ENCODE measurements at places on chromosomes 5 and 9. TPM values are rescaled to one million over a fixed set of nuclear protein-coding genes. Genes with fewer than 3 reads are reported as not detected.

- H3K4me1 ChIP-seq = no peaks in the 10 kb centered on the region
- H3K27ac ChIP-seq = no peak overlapping the region
- no peaks in the 10 kb centered on the region for H3K27me3 ChIP-seq
- H3K4me3 ChIP-seq = no peak overlapping the region
These were observed 258.3 kb upstream of the ADAMTSL1 start for GRCh38 chr9:18215626-18216025.

DNA sequence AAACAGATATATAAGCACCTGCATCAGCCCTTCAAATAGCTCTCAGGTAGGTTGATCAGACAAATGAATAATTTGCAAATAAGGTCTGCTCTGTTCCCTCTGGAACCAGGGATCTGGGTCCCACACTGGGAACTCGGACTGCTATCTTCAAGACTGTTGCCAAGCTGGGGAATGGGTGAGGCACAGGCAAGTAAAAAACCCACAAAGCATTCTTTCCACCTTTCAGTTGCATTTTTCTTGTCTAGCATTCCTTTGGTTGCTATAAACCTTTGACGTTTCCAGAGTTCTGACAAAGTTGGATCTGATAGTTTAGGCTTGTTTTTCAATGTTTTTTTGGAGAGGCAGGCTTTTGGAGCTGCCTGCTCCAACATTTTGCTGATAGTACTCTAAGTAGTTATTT is 20.1 kb downstream of the FBXL17 start:
- no peak for DNase-seq
- H3K27me3 ChIP-seq = no peaks in the 10 kb centered on the region
- no peaks in the 10 kb centered on the region for H3K36me3 ChIP-seq

- no peak overlapping the region for H3K27ac ChIP-seq
- H3K4me3 ChIP-seq = no peak overlapping the region
- no peaks in the 10 kb centered on the region for H3K27me3 ChIP-seq
- no peaks in the 10 kb centered on the region for H3K4me1 ChIP-seq
These were observed 47.3 kb upstream of the SUB1 start for GRCh38 chr5:32538031-32538547.

DNA sequence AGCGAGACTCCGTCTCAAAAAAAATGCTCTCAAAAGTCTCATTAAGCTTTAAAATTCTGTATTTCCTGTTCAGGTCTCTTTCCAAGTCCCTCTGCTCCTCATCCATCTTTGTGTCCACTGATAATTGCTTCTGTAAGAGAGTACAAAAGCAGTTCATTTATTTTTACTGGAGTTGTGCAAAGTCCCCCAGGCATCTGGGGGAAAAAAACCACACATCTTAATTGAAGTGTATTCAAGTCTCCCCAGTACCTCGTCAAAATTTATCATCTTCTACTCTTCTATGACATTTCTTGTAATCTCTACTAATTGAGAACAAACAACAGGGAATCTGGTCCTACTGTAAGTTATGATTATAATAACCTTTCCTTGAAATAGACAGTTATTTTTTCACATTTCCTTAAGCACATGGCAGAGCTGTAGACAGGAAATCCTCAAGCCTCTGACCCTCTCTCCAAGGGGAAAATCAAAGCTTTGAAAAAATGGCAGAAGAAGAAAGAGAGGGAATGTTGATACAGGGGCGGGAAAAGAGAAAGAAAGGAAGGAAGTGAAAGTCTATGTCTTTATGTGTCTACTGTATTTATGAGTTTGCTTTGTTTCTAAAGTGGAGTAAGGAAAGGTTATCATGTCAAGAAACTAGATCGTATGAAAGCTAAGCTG is 51.5 kb downstream of the RAI14 start:
- H3K4me1 ChIP-seq = no peaks in the 10 kb centered on the region
- no peaks in the 10 kb centered on the region for H3K36me3 ChIP-seq
- H3K27ac ChIP-seq = no peak overlapping the region

DNA sequence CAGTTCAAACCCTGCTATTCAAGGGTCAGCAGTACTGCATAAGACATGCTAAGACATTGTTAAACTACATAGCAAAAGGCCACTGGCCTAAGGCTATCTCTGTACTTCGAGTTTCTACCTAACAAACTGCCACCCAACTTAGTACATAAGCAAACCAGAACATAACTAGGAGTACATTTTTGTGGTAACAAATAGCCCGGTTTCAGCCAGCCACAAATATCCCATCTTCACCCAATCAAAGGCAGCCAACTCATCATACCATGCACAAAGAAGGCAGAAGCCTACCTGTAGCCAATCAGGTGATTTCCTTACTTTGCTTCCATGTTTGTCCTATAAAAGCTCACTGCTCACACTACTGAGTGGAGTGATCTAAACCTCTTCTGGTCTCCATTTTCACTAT is 201.4 kb downstream of the SMARCA2 start:
- H3K4me3 ChIP-seq = no peak overlapping the region
- H3K27ac ChIP-seq = no peak overlapping the region
- H3K36me3 ChIP-seq = no peaks in the 10 kb centered on the region
- no peak for DNase-seq
- no peaks in the 10 kb centered on the region for H3K4me1 ChIP-seq

- H3K36me3 ChIP-seq = no peaks in the 10 kb centered on the region
- no peak overlapping the region for H3K27ac ChIP-seq
- no peak for DNase-seq
- peaks cover 24% of the 10 kb centered on the region for H3K4me1 ChIP-seq
- no peaks in the 10 kb centered on the region for H3K27me3 ChIP-seq
These were observed 9.7 kb downstream of the AFF4 start for GRCh38 chr5:132953710-132954109.

GRCh38 chr5:168132241-168132641 is 159.2 kb upstream of the WWC1 start:
- no peak overlapping the region for H3K27ac ChIP-seq
- H3K4me3 ChIP-seq = no peak overlapping the region
- no peaks in the 10 kb centered on the region for H3K4me1 ChIP-seq
- no peaks in the 10 kb centered on the region for H3K27me3 ChIP-seq
- no peak for DNase-seq

GRCh38 chr5:142971303-142972013 is 201.3 kb downstream of the ARHGAP26 start:
- H3K36me3 ChIP-seq = no peaks in the 10 kb centered on the region
- no peak overlapping the region for H3K4me3 ChIP-seq
- no peak for DNase-seq
- no peaks in the 10 kb centered on the region for H3K27me3 ChIP-seq
- H3K4me1 ChIP-seq = no peaks in the 10 kb centered on the region

GRCh38 chr9:86039991-86040860 is 59.1 kb downstream of the GOLM1 start:
- no peak overlapping the region for H3K4me3 ChIP-seq
- H3K4me1 ChIP-seq = peaks cover 19% of the 10 kb centered on the region
- no peaks in the 10 kb centered on the region for H3K36me3 ChIP-seq
- H3K27ac ChIP-seq = peak overlapping the region; percentile 86

- no peaks in the 10 kb centered on the region for H3K4me1 ChIP-seq
- DNase-seq = no peak
- H3K4me3 ChIP-seq = no peak overlapping the region
- H3K36me3 ChIP-seq = no peaks in the 10 kb centered on the region
- H3K27me3 ChIP-seq = no peaks in the 10 kb centered on the region
These were observed 103.3 kb upstream of the RASA1 start for GRCh38 chr5:87164409-87164808.

- H3K27ac ChIP-seq = no peak overlapping the region
- no peak overlapping the region for H3K4me3 ChIP-seq
- H3K36me3 ChIP-seq = no peaks in the 10 kb centered on the region
These were observed 6.6 kb upstream of the XPA start for GRCh38 chr9:97703437-97704344.

DNA sequence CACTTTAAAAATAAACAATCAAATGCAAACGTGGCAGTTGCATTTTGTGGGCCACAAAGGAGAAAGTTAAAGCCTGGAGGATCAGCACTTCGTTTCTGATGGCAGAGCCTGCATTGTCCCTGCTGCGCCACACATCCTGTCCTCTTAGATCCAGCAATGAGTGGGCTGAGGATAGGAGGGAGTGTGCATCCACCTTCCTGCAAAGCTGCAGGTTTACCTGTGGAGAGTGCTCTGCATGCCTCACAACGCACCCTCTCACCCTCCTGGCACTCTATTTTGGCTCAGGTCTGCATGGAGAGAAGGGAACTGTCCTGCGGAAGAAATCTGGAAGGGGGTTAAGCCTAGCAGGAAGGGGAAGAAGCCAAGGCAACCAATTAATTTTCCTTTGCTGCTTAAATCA is 212.2 kb upstream of the SLC24A2 start:
- H3K36me3 ChIP-seq = no peaks in the 10 kb centered on the region
- H3K27ac ChIP-seq = no peak overlapping the region
- no peaks in the 10 kb centered on the region for H3K4me1 ChIP-seq
- H3K27me3 ChIP-seq = no peaks in the 10 kb centered on the region

GRCh38 chr9:84278130-84278529 is 62.4 kb downstream of the SLC28A3 start:
- H3K36me3 ChIP-seq = no peaks in the 10 kb centered on the region
- DNase-seq = no peak
- peaks cover 7% of the 10 kb centered on the region for H3K4me1 ChIP-seq
- H3K4me3 ChIP-seq = no peak overlapping the region
- no peaks in the 10 kb centered on the region for H3K27me3 ChIP-seq

GRCh38 chr9:113995963-113996362 is 82.1 kb downstream of the AMBP start:
- H3K27me3 ChIP-seq = no peaks in the 10 kb centered on the region
- no peak for DNase-seq
- peaks cover 44% of the 10 kb centered on the region for H3K4me1 ChIP-seq
- H3K36me3 ChIP-seq = no peaks in the 10 kb centered on the region
- H3K27ac ChIP-seq = no peak overlapping the region

DNA sequence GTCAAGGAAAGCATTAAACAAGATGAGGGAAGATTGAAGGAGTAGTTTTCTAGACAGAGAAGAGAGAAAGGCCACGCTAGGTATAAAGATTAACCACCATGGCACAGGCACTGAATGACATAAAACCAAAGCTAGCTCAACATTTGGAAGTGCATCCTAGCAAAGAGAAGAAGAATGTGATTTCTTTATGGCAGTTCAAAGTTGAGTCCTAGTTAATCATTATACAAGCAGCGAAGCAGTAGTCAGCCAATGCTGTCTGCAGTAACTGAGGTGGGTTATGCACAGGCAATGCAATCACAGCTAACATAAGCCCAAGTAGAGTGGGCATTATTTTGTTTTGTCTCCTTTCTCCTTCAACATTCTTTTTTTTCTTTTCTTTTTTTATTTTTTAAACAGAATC is 24.0 kb upstream of the ANKRD31 start:
- no peak overlapping the region for H3K4me3 ChIP-seq
- no peaks in the 10 kb centered on the region for H3K36me3 ChIP-seq
- no peaks in the 10 kb centered on the region for H3K4me1 ChIP-seq
- no peak overlapping the region for H3K27ac ChIP-seq
- no peaks in the 10 kb centered on the region for H3K27me3 ChIP-seq

DNA sequence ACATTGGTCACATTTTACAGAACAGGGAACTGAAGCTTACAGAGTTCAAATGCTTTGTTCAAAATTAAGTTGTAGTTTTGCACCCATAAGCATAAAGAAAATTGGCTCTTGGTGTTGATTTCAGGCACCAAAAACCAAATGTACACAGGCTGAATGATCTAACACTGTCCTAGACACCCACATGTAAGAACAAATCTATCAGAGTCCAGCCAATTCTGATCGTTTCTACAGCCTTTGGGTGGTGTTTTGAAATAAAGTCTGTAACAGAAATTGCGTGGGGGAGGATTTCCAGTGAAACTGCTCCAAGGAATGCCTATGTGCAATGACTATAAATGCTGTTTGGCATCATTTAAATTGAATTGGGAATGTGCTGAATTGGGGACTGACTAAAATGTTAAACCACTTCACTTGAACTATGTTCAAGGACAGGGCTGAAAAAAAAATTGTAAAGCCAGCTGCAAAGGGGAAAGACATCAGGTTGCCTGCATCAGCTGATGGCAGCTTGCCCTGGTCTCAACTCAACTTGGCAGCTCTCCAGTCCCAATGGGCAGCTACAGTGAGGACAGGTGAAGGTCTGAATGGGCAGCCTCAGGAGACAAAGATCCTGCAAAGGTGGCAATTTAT is 92.2 kb upstream of the TRPC7 start:
- no peaks in the 10 kb centered on the region for H3K36me3 ChIP-seq
- H3K27me3 ChIP-seq = no peaks in the 10 kb centered on the region
- no peaks in the 10 kb centered on the region for H3K4me1 ChIP-seq

- DNase-seq = no peak
- no peak overlapping the region for H3K4me3 ChIP-seq
- H3K36me3 ChIP-seq = no peaks in the 10 kb centered on the region
- no peak overlapping the region for H3K27ac ChIP-seq
- H3K27me3 ChIP-seq = no peaks in the 10 kb centered on the region
- H3K4me1 ChIP-seq = no peaks in the 10 kb centered on the region
These were observed 728.8 kb downstream of the NR2F1-AS1 start for GRCh38 chr5:92852219-92852618.

DNA sequence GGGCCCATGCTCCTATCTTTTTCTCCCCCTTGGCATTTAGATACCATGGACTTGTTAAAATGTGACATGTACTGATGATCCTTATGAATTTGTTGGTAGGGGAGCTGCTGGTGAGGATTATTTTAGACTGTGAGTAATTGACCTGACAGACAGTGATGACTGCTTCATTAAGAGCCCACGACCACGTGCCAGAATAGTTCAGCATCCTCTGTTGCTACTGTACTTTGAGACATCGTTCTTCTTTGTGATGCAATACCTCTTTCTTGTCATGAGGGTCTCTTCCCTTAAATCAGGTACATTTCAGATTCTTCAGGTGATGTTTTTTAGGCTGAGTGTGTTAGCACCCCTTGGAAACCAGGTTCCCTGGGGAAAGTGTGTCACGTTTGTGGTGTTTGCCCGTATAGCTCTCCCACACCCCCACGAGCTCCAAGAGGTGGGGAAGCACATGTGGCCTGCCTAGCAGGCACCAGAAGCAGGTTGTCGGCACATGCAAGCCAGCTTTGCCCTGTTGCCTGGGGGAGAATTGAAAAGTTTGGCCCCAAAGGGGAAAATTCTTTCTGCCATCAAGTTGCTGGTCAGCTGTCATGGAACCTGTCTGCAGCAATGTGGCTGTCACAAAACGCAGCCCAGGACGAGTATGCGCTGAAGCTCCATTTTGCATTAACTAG is 25.1 kb downstream of the QRFP start:
- H3K4me3 ChIP-seq = no peak overlapping the region
- peaks cover 33% of the 10 kb centered on the region for H3K4me1 ChIP-seq
- H3K27me3 ChIP-seq = no peaks in the 10 kb centered on the region
- DNase-seq = no peak

Gene LRRTM2
- 1.2 TPM for total RNA-seq

Gene IRX4
- total RNA-seq = not detected

Gene ESM1
- total RNA-seq = not detected

Gene PCDHGA6
- total RNA-seq = 5.6 TPM

Gene SLC6A7
- not detected for total RNA-seq

Gene SLC25A2
- 1.6 TPM for total RNA-seq

Gene COL23A1
- 107 TPM for total RNA-seq

Gene DDX4
- total RNA-seq = not detected

Gene GRIN1
- total RNA-seq = not detected

Gene PCDHGC5
- total RNA-seq = 2.0 TPM
